ENCODE measurements at places on chromosomes 16 and 17. TPM values are rescaled to one million over a fixed set of nuclear protein-coding genes. Genes with fewer than 3 reads are reported as not detected.

- H3K36me3 ChIP-seq: peaks cover 51% of the 10 kb centered on the region
- no peaks in the 10 kb centered on the region for H3K27me3 ChIP-seq
- H3K27ac ChIP-seq: no peak overlapping the region
- DNase-seq: peak; percentile 34
- H3K4me1 ChIP-seq: peaks cover 16% of the 10 kb centered on the region
- no peak overlapping the region for H3K4me3 ChIP-seq
These were observed 11.8 kb downstream of the LASP1 start for GRCh38 chr17:38881600-38882191.

NR1D1 gene
- 8.6 TPM for total RNA-seq

GAS2L2 gene
- not detected for total RNA-seq

DNA sequence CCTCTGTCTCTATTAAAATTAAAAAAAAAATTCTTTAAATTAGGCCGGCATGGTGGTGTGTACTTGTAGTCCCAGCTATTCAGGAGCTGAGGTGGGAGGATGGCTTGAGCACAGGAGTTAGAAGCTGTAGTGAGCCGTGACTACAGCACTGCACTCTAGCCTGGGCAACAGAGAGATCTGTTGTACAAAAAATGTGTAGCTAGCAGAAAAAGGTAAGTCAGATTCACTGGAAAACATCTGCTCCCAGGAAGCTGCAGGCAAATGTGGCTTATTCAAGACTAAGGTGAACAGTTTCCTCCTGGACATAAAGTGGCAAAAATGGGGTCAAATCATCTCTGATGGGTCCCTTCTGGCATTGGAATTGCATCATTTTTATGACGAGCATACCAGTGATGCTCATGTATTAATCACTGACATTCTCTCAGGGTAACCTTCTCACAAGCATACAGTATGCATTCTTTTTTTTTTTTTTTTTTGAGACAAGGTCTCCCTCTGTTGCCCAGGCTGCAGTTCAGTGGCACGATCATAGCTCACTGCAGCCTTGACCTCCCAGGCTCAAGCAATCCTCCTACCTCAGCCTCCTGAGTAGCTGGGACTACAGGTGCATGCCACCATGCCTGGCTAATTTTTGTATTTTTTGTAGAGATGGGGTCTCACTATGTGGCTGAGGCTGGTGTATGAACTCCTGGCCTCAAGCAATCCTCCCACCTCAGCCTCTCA is 48.7 kb downstream of the CPPED1 start:
- no peaks in the 10 kb centered on the region for H3K4me1 ChIP-seq
- H3K4me3 ChIP-seq: no peak overlapping the region
- H3K36me3 ChIP-seq: no peaks in the 10 kb centered on the region
- H3K27me3 ChIP-seq: no peaks in the 10 kb centered on the region

DNA sequence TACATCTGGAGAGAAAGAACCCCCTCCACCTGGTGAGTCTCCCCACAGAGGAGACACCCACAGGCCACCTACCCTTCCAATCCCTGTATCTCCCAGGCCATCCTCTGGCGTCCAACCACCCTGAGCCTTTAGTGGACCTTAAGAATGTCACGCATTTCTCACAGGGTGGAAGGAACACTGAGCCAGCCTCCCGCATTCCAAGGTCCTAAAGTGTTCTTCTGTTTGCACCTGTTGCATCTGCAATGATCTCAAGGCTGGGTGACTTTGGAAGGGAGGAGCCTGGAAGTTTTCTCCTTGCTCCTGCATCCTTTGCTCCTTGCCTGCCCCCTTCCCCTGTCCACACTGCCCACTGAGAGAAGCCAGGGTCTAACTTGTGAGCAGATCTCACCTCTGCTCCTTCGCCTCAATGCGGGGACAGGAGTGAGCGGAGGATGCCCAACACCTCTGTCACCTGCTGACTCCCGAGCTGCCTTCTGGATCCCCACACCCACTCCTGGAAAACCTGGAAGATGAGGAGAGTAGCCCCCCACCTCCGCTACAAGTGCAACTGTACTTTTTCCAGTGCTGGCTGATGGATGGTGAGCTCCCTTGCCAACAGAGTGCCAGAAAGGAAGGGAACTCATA is 3.7 kb downstream of the CHST5 start:
- no peaks in the 10 kb centered on the region for H3K4me1 ChIP-seq
- H3K27ac ChIP-seq: no peak overlapping the region
- H3K36me3 ChIP-seq: no peaks in the 10 kb centered on the region
- no peak overlapping the region for H3K4me3 ChIP-seq
- H3K27me3 ChIP-seq: no peaks in the 10 kb centered on the region

DNA sequence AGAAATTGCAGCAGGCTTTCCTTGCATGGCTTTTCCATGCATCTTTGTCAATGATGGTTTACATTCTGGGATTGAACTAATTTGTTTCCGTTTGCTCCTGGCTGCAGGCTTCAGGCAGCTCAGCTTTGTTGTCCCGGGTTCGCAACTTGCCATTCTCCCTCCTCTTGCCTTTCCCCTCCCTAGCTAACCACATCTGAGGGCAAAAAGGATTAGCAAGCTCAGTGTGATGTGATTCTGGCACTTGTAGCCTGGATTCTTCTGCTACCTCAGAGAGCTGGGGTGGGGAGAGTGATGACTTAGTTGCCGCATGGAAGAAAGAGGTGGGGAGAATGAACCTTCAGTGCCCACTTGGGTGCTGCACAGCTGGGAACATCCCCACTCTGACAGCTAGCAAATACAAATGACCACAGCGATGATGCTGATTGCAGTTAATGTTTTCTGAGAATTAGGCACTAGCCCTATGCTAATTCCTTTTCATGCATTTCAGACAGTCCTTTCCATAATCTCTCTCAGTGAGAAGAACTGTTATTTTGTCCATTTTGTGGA is 120.2 kb upstream of the SALL1 start:
- H3K27ac ChIP-seq: no peak overlapping the region
- no peaks in the 10 kb centered on the region for H3K27me3 ChIP-seq
- no peak for DNase-seq
- no peaks in the 10 kb centered on the region for H3K36me3 ChIP-seq

METTL2A gene
- total RNA-seq: 39.3 TPM

DNA sequence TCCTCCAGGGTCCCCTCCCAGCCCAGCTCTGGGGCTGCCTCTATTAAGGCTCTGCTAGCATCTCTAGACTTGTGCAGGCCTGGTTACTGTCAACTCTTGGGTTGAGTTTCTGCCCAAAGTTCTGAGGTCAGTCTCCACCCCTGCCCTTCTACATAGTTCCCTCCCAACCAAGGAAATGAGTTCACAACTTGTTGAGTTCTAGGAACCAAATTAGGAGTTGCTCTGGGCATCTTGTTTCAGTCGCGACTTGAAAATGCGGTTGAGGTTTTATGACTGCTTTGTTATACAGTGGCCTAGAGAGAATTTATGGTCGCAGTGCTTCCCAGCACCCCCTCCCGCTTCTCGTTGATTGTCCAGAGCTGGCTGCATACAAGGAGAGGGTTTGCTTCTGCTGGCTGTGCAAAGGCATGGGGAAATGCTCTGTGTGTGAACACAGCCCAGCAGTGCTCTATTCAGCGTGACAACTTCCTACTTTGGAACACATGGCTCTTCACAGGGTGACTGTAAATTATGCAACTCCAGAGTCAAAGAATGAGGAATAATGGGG is 20.2 kb downstream of the GNAO1 start:
- no peaks in the 10 kb centered on the region for H3K27me3 ChIP-seq
- H3K4me1 ChIP-seq: peaks cover 10% of the 10 kb centered on the region
- H3K4me3 ChIP-seq: no peak overlapping the region
- H3K36me3 ChIP-seq: no peaks in the 10 kb centered on the region
- no peak for DNase-seq

AOC2 gene
- total RNA-seq: 5.7 TPM

DNA sequence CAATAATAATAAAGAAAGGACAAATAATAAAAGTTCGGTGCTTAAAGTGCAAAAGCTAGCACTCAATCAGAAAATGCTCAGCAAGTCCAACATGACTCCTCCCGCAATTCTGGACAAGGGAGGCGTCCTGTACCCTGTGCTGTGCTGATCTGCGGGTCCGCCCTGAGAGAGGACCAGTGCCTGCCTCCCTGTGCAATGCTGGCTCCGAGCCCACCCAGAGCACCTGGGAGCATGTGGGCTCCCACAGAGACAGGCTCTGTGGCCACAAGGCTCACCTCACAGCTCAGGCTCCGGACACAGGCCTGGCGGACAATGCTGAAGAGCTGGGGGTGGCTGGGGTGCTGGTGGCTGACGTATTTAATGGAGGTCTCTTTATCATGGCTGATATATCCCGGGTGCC is 11.1 kb downstream of the FLCN start:
- no peaks in the 10 kb centered on the region for H3K27me3 ChIP-seq
- no peaks in the 10 kb centered on the region for H3K4me1 ChIP-seq
- H3K27ac ChIP-seq: no peak overlapping the region

- peaks cover 22% of the 10 kb centered on the region for H3K4me1 ChIP-seq
- peak; percentile 65 for DNase-seq
- peaks cover 6% of the 10 kb centered on the region for H3K36me3 ChIP-seq
- H3K27me3 ChIP-seq: peaks cover 18% of the 10 kb centered on the region
- H3K4me3 ChIP-seq: peak overlapping the region; percentile 69
These were observed 22.6 kb downstream of the GJD3 start for GRCh38 chr17:40341808-40342503.

GRCh38 chr17:35486920-35487732 is 38.6 kb upstream of the SLFN13 start:
- H3K36me3 ChIP-seq: no peaks in the 10 kb centered on the region
- no peak overlapping the region for H3K27ac ChIP-seq
- H3K27me3 ChIP-seq: peaks cover 67% of the 10 kb centered on the region
- DNase-seq: no peak

SMIM22 gene
- not detected for total RNA-seq

GFAP gene
- 1.1 TPM for total RNA-seq

CEP112 gene
- total RNA-seq: 5.4 TPM

DNA sequence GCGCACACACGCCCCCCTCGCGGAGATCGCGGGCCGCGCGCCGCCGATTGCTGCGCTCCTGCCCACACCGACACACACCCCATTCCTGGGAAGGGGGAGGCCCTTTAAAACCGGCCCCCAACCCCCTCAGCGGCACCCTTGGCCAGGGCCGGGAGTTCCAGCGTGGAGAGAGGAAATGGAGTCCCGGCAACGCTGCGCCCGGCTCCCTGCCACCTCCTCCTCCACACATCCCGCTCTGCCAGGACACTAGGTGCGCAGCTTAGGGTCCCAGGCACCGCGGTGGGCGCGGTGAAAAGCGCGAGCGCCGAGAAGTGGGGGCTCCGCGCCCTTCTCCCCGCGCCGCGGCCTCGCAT is 397 bp downstream of the CDC42EP4 start:
- H3K27me3 ChIP-seq: no peaks in the 10 kb centered on the region
- H3K36me3 ChIP-seq: no peaks in the 10 kb centered on the region
- H3K27ac ChIP-seq: no peak overlapping the region
- peak overlapping the region; percentile 88 for H3K4me3 ChIP-seq
- H3K4me1 ChIP-seq: peaks cover 2% of the 10 kb centered on the region
- no peak for DNase-seq

DNA sequence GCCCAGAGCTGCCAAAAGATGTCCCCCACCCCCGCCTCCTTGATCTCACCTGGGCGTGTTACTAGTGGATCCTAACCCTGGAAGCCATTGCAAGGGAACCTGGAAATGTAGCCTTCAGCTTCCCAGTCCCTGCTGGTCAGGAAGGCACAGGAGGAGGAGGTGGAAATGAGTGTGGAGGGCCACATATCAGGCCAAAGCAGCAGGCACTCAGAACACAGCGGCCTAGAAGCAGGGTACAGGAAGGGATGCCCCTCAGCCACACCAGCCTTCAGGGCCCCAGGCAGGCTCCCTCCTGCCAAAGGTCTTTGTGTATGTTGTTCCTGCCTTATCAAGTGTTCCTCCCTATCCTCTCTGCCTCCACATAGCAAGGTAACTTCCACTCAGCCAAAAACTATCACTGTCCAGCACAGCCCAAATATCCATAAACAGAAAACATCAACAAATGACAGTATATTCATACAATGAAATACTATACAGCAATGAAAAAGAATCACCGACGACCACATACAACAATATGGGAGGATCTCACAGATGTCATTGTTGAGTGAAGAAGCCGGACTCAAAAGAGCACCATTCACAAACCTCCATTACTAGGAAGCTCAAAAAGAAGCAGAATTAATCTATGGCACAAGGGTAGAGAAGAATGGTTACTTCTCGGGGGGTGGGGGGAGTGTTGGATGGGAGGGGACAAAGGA is 28.2 kb upstream of the TNFRSF13B start:
- H3K36me3 ChIP-seq: no peaks in the 10 kb centered on the region
- H3K4me1 ChIP-seq: no peaks in the 10 kb centered on the region
- no peak overlapping the region for H3K27ac ChIP-seq
- H3K27me3 ChIP-seq: no peaks in the 10 kb centered on the region

GRCh38 chr16:3762107-3762750 is 44.9 kb upstream of the TRAP1 start:
- DNase-seq: no peak
- H3K27me3 ChIP-seq: no peaks in the 10 kb centered on the region
- no peak overlapping the region for H3K4me3 ChIP-seq

DNA sequence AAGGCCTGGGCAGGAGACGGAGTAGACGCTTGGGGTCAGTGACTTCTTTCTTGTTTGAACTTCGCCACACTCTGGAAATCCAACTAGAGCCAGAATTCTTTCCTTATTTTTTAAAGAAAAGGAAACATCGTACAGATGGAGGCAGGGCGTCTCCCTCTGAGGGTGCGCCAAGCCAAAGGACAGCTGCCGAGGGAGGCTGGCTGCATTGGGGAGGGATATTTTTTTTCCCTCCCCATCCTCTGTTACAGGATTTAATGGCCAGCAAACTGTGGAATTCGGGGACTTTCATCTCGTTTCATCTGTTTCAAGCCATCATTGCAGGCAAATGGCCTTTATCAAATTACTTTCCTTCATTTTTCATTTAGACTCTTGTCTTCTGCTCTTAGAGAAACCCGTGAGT is 15.9 kb downstream of the CDK5R1 start:
- H3K27ac ChIP-seq: no peak overlapping the region
- DNase-seq: no peak
- H3K4me1 ChIP-seq: no peaks in the 10 kb centered on the region
- H3K27me3 ChIP-seq: no peaks in the 10 kb centered on the region

DNA sequence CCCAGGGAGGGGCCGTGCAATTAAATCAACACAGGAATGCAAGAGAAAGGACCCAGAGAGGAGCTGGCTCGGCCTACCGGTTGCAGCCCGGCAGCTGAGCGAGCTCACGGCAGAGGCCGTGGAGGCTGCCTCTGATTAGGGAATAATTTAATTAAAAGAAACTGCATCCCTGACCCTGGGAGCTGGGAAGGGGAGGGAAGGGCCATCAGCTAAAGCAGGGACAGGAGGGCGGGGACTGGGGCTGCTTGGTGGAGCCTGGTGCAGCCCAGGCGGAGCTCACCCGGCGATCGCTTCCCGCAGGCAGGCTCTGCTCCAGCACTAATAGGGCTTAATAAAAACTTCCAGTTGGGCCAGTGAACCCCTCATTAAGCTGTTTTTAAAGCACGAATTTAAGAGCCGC is 43.4 kb downstream of the LMF1 start:
- DNase-seq: no peak
- no peaks in the 10 kb centered on the region for H3K27me3 ChIP-seq
- no peaks in the 10 kb centered on the region for H3K4me1 ChIP-seq

AIPL1 gene
- total RNA-seq: 0.57 TPM
